Activated CD4-positive, alpha-beta T cell treated with anti-CD3 and anti-CD28 coated beads, Interleukin-2, amount 50 U/mL, for 48 hours (primary cell): ENCODE measurements at places on chromosomes 1 and 21.

DNA sequence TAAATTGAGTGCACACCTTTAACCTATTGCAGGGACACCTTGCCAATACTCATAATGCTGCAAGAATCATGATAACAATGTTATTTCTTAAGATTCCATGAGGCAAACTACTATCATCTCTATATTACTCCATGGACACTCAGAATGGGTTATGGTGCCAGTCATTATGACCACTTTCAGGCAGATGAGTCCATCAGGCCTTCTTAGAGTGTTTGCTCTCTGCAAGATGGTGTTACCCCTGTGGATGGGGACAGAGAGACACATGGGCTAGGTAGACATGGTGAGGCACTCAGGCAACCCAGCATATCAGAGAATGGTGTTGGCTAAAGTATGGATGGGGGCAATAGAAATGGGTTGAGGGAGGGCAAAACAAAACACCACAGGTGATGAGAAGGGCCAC lies 59.7 kb downstream of the XCL2 start:
- no peak for DNase-seq

GRCh38 chr1:228744918-228745317 lies 9.6 kb downstream of the RHOU start:
- no peak for DNase-seq

DNA sequence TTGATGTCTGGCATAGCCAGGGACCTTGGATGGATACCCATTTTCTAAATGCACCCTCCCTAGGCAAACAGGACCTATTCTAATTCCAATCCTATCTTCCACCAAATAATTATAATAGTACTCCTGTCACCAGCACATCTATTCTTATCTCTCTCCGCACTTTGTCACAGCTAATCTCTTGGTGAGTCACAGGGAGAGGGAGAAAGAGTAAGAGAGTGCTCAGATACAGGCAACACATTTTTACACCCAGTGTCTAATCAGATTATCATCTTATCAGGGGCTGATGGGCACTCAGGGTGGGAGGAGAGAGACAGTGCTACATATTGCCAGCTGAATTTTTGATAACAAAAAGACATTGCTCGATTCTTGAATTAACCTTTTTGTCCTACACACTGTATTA lies 275.0 kb upstream of the BEND5 start:
- DNase-seq, result no peak

GRCh38 chr1:17729909-17730308 lies 25.2 kb upstream of the ACTL8 start:
- DNase-seq, result no peak

DNA sequence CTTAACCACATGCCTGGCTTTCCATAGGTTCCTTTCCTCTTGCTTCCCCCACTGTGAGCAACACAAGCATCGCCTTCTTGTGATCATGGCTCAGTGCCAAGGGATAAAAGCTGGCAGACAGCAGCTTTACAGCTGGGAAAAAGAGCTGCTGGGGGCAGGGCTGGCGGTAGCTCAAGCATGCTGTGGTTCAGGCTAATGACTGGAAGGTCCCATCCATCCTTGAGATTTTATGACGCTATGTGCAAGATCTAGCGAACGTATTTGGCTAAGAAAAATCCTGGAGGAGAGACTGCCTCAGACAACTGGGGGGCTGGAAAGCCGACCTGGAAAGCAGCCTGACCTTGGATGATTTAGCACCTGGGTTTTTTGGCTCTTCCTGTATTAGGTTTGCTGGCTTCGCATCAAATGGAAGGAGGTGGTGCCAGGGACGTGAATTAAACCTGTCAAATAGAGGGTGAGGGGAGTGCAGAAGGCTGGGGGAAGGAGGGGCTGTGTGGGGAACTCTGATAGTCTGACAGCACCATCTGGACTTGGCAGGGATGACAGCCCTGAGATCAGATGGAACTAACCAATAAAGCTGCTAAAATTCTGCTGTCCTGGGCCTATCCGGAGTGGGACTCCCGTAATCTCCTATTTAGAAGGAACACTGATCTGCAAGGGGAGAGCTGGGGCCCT lies 34.8 kb downstream of the ZMYND12 start:
- no peak for DNase-seq

- peak; percentile 57 for DNase-seq
Observed at GRCh38 chr1:234875953-234876855, 252.4 kb downstream of the TOMM20 start.

- no peak for DNase-seq
Observed at GRCh38 chr1:75797273-75797588, 549 bp downstream of the MSH4 start.

DNA sequence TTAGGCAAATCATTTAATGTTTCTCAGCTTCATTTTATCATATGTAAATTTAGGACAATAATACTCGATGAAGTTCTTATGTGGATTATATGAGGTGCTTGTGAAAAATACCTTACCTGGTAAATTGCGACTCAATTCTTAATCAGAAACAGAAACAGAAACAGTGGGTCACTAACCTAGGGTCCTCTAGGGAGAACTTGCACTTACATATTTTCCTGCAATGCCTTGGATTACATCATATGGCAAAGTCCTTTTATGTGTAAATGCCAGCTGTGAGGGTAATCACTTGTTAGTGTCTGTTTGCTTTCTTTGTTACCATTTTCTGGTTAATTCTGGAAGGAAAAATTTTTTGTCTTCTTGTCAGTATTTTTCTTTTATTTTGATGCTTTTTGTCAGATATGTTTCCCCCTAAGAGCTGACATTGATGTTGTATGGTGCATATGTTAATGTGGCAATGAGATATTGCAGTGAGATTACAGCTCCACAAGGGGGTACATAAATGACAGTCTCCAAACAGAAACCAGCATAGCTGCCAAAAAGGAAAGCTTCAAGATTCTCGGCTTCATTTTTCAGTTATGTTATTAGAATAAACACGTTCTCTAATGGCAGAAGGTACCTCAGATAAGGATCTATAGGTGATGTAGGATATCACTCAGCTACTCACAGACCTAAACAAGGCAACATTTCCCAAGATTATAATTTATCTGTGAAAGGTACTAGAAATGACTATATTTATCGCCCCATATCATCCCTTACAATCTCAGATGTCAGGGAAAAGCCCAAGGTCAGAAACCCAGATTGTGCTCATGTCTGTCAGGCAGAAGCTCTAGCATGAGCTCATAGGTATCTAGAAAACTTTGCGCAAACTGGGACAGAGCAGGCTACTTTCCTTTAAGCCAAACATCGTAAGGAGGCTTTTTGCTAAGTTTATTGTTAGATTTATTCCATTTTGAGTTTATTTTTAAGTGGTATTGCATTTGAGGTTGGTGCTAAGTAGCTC lies 119.9 kb downstream of the FASLG start:
- no peak for DNase-seq

DNA sequence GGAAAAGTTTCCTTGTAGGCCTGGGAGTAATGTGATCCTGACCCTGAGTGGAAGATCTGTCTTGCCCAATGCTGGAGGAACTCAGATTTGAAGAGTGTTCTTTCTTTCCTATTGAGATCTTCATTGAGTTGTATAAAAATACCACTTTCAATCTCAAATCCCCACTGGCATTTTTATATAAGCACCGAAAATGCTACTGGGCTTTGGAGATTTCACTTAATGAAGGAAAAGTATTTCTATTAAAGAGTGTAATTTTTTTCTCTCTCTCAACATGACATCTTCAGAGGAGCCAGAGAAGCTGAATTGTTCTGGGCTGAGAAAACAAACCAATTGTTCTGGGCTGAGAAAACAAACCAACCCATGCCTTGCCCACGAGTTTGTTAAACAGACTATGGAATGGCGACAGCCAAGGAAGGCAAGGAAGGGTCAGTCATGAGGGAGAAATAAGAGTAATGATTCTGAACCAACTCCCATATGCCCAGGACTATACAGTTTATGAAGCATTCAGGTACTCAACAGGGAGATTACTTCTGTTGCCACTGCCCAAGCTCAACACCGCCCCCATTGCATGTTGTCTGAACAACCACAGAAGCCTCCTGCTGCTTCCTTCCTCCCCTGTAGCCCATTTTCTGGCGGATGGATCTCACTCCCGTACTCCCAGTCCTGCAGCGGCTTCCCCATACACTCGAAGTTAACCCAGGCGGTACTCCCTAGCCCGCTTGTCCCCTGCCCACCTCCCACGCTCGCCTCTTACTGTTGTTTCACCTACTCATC lies 103.2 kb downstream of the BEND5 start:
- DNase-seq, result no peak

DNA sequence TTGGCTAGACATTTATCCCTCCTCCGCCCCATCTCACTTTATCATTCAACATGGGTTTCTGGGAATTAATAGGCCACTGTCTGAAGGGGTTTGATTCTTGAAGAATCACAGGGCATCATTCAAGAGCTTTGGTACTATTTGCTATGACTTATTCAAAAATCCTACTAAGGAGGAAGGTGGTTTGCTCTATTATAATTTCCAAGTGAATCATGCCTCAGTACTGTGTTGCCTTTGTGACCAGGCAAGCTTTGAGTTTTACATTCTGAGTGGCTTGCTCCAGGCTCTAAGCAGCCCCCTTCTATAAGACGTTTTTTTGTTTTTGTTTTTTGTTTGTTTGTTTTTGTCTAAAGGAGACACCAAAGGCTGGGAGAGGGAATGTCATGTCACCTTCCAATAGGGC lies 2.6 kb downstream of the C1orf21 start:
- no peak for DNase-seq

DNA sequence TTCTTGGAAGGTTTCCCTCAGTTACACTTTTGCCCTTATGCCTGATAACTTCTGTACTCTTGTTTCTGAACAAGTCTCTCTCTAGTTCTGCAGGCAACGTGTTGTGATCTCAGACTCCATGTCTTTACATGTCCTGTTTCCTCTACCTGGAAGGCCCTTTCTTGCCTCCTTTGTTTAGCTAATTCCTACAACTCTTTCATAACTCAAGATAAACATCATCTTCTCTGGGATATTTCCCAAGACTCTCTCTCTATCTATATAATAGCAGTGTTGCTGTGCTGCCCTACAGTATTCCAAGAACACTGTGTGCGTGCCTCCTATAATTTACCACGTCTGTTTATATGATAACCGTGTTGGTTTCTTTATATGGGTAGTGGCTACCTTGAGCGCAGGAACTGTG lies 47.8 kb downstream of the CHRM3 start:
- no peak for DNase-seq

GRCh38 chr1:201773764-201774163 lies 55.2 kb upstream of the IPO9 start:
- no peak for DNase-seq

DNA sequence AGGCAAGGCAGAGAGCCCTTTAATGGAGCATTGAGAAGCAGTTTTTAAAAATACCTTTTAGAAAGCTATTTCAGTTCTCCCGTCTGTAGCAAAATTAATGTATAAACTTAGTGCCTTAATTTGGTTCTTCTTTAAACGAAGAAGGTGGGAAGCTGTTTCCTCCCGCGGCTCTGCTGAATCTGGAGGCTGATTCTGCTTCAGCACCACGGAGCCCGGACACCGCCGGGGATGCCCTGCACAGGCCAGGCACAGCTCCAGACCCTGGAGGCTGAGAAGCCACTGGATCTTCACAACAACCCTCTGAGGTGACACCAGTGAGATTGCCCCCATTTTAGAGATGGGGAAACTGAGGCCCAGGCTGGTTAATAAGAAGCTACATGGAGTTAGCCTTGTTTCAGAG lies 175.8 kb upstream of the VAMP3 start:
- no peak for DNase-seq

- no peak for DNase-seq
Observed at GRCh38 chr1:29264773-29265389, 28.6 kb downstream of the PTPRU start.

DNA sequence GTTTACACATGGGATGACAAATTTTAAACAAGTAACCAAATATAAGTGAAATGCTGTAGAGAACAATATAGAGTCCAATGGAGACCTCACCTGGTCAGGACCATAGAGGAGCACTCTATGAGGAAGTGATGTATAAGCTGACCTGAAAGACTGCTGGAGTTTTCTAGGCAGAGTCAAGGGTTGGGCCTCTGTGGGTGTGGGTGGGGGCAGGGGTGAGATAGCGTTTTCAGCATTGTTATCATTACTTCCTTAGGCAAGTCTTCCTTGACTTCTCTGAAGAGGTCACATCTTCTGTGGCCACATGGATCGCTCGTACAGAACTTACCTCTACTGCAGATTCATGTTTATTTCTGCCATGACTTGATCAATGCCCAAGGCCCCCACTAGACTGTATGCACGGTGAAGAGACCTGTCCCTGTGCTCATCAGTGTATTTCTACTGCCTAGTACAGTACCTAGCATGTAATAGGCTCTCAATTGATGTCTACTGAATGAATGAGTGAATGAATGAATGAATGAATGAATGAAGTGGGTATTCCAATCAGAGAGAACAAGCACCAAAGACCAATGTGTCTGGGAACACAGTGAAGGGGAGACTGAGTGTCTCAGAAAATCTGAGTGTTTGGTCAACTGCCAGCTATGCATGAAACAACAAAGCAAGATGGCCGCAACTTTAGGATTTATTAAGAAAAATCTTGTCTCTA lies 116.5 kb downstream of the RNF220 start:
- no peak for DNase-seq

DNA sequence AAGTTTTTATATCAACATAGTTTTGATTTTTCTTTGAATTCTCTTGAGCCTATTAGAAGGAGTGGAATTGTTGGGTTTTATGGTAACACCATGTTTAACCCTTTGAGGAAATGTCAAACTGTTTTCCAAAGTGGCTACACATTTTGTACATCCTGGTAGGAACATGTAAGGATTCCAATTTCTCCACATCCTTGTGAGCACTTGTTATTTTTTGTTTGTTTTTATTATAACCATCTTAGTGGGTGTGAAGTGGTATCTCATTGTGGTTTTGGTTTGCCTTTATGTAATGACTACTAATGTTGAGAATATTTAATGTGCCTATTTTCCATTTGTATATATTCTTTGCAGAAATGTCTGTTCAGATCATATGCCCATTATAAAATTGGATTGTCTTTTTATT lies 120.5 kb downstream of the FGGY start:
- DNase-seq, result no peak

DNA sequence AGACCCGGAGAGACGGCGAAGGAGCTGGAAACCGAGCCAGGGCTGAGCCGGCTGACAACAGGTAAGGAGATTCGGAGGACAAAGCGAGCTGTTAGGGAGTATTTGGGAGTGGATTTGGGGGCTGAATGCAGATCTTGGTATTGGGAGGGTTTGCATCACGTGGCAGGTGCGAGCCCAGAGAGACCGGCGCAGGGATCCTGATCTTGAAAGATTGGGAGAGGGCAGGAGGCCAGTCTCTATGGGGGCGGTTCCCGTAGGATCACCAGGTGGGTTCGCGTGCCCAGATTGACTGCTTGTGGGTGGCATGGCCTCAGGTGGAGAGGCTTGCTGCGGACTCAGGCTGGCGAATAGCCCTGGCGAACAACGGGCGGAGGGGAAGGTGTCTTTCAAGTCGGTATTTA lies 204 bp downstream of the CIART start:
- peak; percentile 6 for DNase-seq
